Activated naive CD4-positive, alpha-beta T cell (primary cell): ENCODE measurements at places on chromosomes 1 and 21.

GRCh38 chr1:155984341-155984740 is 6.0 kb upstream of the ARHGEF2 start:
- no peak for DNase-seq

GRCh38 chr1:46168477-46168876 is 6.4 kb upstream of the TSPAN1 start:
- no peak for DNase-seq

DNA sequence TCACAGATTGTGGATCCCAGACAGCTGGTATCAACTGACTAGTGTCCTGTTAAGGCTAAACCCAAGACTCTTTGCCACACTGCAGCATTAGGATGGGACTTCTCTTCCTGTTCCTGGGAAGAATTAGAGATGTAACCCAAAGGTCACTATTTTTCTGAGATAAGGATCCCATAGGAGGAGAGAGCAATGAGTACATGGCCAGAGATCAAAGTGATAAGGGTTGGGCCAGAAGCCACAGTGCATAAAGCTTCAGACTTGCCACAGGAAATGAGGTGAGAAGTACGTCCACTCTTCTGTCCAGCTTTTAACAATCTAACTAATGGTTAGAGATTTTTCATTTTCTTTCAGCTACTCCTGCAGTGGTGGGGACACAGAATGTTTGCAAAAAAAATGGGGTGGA is at the start of gene HSD3B1:
TSS of gene HSD3B1 (plus strand) at position 270 of the 400 bp plus-strand sequence. CDS start 267 bp downstream, outside the sequence.
- DNase-seq = no peak

DNA sequence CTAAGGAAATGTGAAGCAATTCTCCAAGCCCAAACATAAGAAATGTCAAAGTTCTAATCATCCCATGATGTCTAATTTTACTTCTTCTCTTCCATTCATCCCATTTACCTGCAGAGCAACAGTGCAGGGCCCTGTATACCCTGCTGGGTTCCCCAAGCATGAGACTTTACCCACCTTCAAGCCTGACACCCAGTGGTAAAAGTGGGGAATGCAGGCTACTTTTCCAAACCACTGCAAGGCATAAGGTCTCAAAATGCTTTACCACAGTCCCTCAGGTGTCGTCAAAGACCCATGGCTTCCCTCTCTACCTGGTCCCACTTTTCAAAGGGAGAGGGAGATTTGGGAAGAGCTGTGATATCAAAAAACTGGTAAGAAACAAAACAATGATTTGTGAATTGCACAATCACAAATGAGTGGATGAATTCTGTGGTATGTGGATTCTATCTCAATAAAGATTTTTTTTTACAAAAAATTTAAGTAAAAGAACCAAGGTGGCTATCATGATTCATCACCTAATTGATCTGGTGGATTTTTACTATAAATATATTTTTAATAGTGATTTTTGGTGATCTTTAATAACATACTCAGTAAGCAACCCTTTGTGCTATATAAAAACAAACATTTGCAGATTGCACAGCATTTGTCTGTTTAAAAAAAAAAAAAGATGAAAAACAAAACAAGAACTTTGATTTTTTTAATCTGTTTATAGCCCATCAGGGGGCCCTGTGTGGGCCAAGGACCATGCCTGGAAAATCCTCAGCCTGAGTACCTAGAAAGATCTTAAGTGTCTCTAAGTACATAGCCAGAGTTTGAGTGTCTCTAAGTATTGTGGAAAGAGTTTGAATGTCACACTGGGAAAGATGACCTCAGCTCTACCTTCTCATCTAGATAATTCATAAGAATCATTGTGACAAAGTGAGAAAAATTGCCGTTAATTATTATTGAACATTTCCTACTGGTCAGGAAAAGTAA is 73.1 kb upstream of the GJB5 start:
- no peak for DNase-seq

GRCh38 chr21:37232274-37233018 is 34.7 kb downstream of the VPS26C start:
- DNase-seq = no peak

GRCh38 chr1:245226203-245226499 is 71.4 kb downstream of the KIF26B start:
- DNase-seq = no peak
